ENCODE measurements at places on chromosomes 2 and 18.

DNA sequence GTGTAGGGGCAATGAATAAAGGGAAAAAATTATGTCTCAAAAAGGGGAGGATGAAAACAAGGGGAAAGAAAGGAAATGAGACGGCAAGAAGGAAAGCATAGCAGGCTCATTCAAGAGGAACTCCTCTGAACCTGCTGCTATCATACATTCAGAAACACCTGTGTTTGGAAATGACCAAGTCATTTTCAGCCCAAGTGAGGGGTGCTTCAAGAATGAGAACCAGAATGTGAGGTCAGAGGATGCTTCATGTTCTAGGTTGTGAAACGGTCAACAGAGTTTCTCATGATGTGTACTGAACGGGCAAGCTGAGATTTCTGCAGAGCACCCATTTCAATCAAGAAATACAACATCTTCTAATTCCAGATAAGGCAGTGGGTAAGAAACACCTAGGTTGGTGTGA, 1367.2 kb upstream of the CELF4 start:
- no peak for DNase-seq

- no peak for DNase-seq
Observed at GRCh38 chr2:158197940-158198339, 96.3 kb downstream of the UPP2 start.

DNA sequence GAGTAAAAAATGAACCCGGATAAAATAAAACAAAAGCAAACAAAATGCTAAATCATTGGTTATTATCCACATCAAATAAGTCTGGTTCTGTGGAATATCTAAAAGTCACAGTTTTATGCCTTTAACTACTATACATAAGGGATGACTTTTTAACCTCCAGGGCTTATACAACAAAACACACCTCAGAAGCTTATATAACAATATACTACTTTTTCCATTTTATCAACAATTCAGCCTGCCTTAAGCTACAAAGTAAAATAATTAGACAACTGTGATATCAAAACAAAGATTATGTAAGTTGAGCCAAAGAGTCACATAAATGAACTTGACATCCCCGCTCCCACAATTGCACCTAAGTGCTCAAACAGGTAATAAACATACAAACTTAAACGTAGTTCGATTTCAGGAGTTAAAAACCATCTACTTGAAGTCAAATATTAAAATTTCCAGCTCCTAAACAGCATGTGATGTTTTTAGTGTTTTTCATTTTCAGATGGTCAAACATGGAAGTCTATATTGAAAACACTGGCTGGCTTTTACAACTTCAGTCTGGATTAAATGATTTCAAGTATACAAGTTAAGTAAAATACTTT, 54.7 kb downstream of the ATIC start:
- DNase-seq = no peak

GRCh38 chr2:118084491-118085089, 3.7 kb upstream of the INSIG2 start:
- DNase-seq = no peak

DNA sequence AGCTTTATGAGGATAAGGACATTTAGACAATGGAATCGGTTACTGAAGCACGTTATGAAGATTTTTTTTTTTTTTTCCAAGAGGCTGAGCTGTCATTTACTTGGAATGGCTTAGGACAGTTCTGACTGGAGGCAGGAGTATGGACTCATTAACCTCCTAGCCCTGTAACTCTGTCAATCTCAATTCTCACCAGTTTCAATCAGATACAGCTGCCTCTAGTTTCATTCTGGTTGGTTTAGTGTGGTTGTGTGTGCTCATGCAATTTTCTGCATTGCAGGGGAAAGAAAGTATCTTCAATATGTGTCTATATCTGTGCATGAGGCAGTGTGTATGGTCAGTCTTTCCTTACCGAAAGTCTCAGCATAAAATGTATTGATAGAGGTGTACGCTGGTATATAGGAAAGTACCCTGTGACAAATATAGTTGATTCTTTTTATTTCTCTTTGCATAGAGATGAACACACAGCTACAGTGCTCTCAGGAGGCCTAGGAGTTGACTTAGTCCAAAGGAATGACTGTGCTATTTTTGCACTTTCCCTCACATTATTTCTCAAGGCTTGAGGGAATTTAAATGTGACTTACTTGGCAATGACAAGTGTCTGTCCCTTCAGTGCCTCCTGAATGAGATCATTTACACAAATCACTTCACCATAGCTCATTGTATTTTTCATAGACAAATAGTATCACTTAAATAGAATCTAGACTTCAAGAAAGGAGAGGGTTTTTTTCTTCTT, 50.5 kb upstream of the GRB14 start:
- no peak for DNase-seq

GRCh38 chr2:24329700-24330099, 30.6 kb downstream of the ITSN2 start:
- DNase-seq = no peak
